ENCODE measurements at places on chromosomes 1 and 21.

DNA sequence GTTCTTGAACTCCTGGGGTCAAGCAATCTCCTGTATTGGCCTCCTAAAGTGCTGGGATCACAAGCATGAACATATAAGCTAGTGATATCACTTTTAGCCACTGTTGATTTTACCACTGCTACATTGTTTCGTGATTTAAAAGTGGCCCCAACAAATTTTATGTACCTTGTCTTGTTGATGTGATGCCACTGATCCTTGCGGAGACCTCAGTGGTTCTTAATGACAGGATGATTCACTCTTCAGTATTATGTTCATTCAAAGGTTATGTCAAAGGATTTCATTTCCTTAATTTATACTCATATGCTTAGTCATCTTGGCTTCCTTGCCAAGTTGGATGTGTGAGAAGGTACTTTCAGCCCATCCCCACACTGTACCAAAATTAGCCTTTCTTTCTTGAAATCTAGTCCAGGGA is 12.1 kb downstream of the PRKACB start:
- no peaks in the 10 kb centered on the region for H3K27me3 ChIP-seq
- DNase-seq: no peak
- H3K36me3 ChIP-seq: no peaks in the 10 kb centered on the region
- no peak overlapping the region for H3K27ac ChIP-seq
- H3K4me3 ChIP-seq: no peak overlapping the region

DNA sequence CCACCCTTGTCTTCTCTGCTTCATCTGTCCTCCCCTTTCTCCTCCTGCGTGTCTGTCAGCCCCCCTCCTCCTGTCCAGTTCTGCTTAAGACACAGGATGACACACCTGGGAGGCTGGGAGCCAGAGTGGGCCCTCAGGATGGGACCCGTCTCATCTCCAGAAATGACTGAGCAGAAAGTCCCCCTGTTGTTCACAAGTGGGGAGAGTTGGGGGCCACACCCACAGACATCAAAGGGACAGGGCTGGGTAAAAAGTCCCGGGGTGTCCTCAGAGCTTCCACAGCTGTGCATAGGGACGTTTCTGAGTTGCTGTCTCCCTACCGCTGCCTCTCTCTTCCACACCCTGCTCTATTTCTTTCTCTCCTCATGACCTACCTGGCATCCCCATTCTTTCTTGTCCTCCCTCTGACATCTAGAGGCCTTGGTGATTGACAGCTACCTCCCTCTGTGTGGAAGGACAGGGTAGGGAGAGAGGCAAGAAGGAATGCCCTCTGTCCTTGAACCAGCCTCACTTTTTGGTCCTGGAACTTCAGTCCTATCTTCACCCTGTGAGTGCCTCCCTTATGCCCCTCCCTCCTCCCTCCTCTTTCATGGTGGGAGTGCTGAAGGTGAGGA is 19.5 kb upstream of the SH2D2A start:
- H3K27me3 ChIP-seq: no peaks in the 10 kb centered on the region
- H3K4me1 ChIP-seq: no peaks in the 10 kb centered on the region
- no peaks in the 10 kb centered on the region for H3K36me3 ChIP-seq
- no peak overlapping the region for H3K4me3 ChIP-seq

DNA sequence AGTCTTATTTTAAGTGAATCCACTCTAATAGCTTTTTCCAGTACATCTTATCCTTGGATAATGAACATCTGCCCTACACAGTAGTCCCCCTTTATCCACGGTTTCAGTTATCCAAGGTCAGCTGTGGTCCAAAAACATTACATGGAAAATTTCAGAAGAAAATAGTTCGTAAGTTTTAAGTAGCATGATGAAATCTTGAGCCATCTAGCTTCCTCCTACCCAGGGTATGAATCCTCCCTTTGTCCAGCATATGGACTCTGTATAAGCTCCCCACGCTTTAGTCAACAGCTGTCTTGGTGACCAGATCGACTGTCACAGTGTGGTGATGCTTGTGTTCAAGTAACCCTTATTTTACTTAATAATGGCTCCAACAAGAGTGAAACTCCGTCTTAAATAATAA is 2.6 kb downstream of the GLRX2 start:
- H3K4me3 ChIP-seq: no peak overlapping the region
- no peak for DNase-seq
- no peak overlapping the region for H3K27ac ChIP-seq
- no peaks in the 10 kb centered on the region for H3K27me3 ChIP-seq

- no peak overlapping the region for H3K27ac ChIP-seq
- DNase-seq: no peak
- peaks cover 2% of the 10 kb centered on the region for H3K4me1 ChIP-seq
- no peak overlapping the region for H3K4me3 ChIP-seq
- no peaks in the 10 kb centered on the region for H3K36me3 ChIP-seq
These were observed 151.6 kb downstream of the KCNJ6 start for GRCh38 chr21:37764691-37765090.

- H3K27ac ChIP-seq: no peak overlapping the region
- H3K4me3 ChIP-seq: no peak overlapping the region
- no peak for DNase-seq
- no peaks in the 10 kb centered on the region for H3K27me3 ChIP-seq
- H3K36me3 ChIP-seq: no peaks in the 10 kb centered on the region
These were observed 14.1 kb upstream of the ACTL8 start for GRCh38 chr1:17741052-17741451.

GRCh38 chr1:181394766-181395165 is 88.6 kb upstream of the CACNA1E start:
- no peaks in the 10 kb centered on the region for H3K27me3 ChIP-seq
- no peak overlapping the region for H3K4me3 ChIP-seq
- no peak for DNase-seq
- H3K27ac ChIP-seq: no peak overlapping the region
- H3K4me1 ChIP-seq: no peaks in the 10 kb centered on the region

DNA sequence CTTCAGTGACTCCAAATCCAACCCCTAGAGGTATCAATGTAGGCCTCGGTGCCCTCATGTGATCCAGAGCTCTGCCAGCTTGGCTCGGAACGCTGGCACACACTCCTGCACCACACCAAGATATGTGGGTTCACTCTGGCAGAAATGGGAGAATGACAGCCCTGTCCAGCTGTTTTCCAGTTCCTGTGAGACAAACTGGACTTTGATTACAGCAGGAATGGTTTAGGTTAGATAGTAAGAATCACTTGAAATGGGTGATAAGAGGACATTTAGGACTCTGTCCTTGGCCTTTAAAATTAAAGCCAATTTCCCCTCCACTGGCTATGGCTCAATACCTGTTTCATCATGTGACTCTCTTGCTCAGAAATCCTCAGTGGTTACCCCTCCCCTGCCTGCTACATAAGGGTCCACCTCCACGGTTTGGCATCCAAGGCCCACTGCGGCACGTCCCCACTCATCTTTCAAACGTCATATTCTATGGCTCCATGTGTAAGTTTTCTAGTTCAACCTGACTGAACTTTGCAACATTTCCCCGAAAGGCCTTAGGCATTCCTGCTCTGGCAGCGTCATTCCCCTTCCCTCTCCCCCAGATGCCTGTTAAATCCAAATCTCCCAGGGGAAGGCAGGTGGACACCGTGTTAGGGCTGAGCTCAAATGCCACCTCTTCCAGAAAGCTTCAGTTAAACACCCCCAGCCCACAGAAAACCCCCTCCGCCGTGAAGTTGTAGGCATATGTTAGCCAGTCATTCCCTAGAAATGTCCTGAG is 44.7 kb downstream of the PLEKHA6 start:
- no peak overlapping the region for H3K27ac ChIP-seq
- no peak for DNase-seq
- no peak overlapping the region for H3K4me3 ChIP-seq
- H3K27me3 ChIP-seq: no peaks in the 10 kb centered on the region

GRCh38 chr1:32220746-32221580 is 1.2 kb downstream of the TMEM234 start:
- peak overlapping the region; percentile 22 for H3K27ac ChIP-seq
- H3K36me3 ChIP-seq: peaks cover 15% of the 10 kb centered on the region
- H3K4me3 ChIP-seq: peak overlapping the region; percentile 82
- DNase-seq: no peak
- no peaks in the 10 kb centered on the region for H3K27me3 ChIP-seq

GRCh38 chr1:3064296-3064850 is 4.6 kb upstream of the PRDM16 start:
- DNase-seq: no peak
- H3K4me1 ChIP-seq: no peaks in the 10 kb centered on the region
- peaks cover 87% of the 10 kb centered on the region for H3K27me3 ChIP-seq
- H3K27ac ChIP-seq: no peak overlapping the region
- H3K36me3 ChIP-seq: no peaks in the 10 kb centered on the region

DNA sequence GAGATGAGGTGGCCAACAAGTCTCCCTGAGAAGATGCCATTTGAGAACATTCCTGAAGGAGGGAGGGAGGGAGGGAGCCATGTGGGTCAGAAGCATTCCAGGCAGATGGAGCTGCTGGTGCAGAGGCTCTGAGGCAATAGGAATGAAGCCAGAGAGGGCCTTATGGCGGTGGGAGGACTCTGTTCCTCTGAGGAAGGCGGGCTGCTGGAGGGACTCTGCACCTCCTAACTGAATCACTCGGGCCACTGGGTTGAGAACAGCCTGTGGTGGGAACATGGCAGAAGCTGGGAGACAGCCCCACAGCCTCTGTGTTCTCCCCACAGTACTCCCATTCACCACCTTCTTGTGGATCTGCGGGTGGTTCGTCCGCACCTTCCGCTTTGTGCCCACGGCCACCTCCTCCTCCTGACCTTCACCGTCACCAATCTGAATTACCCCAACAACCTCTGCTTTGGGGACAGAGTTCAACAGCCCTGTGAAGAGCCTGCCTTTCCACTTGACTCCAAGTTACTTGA is 2.4 kb upstream of the TMEM125 start:
- H3K4me1 ChIP-seq: no peaks in the 10 kb centered on the region
- no peak for DNase-seq
- no peaks in the 10 kb centered on the region for H3K27me3 ChIP-seq
- no peak overlapping the region for H3K4me3 ChIP-seq

DNA sequence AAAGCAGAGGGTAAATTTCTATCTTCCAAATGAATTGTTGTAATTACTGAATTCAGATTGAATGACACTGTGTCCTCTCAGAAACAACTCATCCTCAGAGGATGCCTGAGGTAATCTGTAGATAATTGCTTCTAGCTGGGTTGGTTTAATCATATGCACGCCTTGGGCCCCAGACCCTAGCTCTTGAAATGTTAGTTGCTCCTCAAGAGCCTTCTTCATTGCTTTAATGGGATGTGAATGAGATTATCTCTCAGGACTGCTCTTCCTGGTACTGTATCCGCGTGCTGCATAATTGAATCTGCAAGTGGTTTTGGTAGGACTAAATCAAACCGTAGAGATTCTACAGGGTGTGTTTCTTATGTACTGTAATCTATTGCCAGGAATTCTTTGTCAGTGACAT is 569.3 kb upstream of the NEGR1 start:
- H3K4me3 ChIP-seq: no peak overlapping the region
- H3K4me1 ChIP-seq: peaks cover 4% of the 10 kb centered on the region
